ENCODE measurements at places on chromosomes 3 and 15. TPM values are rescaled to one million over a fixed set of nuclear protein-coding genes. Genes with fewer than 3 reads are reported as not detected.

OR5K2 gene
- not detected for total RNA-seq

RASGRF1 gene
- total RNA-seq: not detected

TIPIN gene
- total RNA-seq: 9.3 TPM

LRRC28 gene
- 13.2 TPM for total RNA-seq

LRRC34 gene
- total RNA-seq: 1.2 TPM

NDN gene
- 35.7 TPM for total RNA-seq

LCTL gene
- 0.12 TPM for total RNA-seq

Measured in smooth muscle cell of the coronary artery (primary cell).